ENCODE measurements at places on chromosomes 3 and 15.

DNA sequence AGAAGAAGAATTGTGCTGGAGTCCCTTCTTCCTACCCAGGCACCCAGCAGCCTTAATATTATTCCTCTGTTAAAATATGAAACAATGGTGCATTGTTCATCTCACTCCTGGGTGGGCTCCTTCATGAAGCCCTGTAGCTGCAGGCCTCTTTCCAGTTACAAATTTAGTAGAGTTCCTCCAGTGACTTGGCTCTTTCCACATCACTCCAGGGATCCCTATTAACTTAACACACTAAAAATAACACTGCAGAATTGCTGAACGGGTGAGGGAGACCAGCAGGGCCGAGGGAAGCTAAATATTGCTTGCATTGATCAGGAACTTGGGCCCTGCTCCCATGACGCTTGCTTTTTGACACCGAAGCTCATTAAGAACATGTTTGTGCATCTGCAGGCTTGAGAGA lies 142.3 kb downstream of the PDCD6IP start:
- DNase-seq = no peak

GRCh38 chr3:82143661-82144412 lies 382.4 kb upstream of the GBE1 start:
- no peak for DNase-seq

DNA sequence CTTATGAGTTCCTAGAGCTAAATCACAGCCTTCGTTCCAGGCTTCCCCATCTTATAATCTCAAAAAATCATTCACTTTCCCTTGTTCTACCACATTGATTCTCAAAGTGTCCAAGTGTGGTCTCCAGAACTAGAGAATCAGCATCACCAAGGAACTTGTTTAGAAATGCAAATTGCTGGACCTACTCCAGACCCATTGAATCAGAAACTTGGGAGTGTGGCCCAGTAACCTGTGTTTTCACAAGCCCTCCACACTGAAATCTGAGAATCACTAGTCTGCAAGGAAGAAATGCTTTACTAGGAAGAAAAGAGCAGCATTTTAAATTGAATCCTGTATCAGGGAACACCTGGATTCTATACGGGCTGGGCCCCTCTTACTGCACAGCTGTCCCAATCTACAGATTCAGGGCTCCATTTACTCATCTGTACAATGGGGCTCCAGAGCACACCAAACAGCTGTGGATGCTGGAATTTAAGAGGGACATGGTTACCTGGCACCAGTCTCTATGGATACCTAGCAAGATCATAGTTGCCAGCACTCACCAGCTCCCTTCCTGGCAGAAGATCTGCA lies 3.9 kb downstream of the MEGF11 start:
- no peak for DNase-seq

DNA sequence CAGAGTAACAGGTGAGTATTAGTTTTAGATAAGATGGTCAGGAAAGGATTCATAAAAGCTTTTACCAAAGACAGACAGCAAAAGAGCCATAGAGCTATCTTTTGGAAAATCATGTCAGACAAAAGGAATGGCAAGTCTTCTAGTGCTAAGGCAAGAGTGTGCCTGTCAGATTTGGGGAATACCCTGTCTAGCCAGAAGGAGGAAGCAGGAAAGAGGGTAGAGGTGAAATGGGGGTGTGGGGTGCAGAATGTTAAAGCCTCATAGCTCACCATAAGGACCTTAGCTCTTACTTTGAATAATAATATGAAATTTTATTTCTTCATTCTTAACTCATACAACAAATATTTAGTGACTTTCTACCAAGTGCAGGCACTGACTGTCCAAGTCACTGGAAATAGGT lies 512.1 kb upstream of the ROBO2 start:
- DNase-seq = no peak

GRCh38 chr3:43366885-43367284 lies 80.5 kb downstream of the SNRK start:
- DNase-seq = no peak

DNA sequence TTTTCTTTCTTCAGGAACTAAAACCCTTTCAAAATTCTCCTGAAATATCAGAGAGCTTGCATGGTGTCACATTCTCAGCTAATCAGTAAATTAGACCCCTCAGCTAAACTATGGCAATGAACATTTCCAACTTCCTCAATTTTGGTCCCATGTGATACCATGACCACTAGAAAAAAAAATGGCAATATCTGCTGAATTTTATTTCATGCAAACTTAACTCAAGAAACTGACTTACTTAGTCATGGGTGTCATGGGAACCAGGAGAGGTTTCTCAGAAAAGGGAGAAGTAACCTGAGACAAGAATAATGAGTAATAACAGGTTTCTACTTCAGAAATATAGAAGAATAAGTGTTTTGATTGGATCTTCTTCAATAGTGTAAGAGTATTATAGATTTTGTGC lies 784.6 kb upstream of the ALCAM start:
- no peak for DNase-seq

DNA sequence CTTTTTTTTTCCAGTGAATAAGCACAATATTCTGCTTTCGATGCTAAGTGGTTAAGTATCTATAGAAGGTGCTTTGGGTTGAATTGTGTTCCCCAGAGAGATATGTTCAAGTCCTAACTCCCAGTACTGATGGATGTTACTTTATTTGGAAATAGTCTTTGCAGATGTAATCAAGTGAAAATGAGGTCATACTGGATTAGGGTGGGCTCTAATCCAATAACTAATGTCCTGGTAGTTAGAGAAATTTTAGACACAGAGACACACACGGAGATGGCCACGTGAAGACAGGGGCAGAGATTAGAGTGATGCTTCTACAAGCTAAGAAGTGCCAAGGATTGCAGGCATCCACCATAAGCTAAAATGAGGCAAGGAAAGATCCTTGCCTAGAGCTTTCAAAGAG lies 662.3 kb downstream of the NAALADL2 start:
- DNase-seq = no peak

DNA sequence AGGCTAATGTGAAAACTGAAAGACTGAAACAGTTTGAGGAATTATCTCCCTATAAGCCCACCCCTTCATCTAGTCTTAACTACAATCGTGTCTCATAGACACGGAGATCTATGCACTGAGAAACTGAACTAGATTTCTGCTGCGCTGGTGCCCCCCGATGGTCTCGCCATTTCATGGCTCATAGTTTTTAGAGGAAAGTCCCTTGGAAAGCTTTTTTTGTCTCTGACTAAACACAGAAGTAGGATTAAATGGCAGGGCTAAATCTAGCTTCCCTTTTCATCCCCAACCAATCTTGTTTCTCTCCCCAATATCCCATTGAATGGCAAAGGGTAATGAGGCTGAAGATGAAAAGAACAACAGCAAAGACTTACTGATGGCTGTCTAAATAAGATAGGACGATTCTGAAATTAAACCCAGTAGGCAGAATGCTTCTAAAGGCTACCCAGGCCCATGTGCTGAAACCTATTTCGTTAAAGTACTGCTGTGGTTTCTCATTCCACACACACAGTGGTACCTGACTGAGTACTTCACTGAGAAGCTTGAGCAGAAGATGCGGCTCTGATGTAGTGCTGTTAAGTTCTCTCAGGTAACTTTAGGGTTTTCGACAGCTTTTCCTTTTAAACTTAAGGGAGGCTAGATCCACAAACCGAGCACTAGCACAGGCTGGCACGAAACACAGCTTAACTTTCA lies 142.7 kb downstream of the GADL1 start:
- DNase-seq = no peak

DNA sequence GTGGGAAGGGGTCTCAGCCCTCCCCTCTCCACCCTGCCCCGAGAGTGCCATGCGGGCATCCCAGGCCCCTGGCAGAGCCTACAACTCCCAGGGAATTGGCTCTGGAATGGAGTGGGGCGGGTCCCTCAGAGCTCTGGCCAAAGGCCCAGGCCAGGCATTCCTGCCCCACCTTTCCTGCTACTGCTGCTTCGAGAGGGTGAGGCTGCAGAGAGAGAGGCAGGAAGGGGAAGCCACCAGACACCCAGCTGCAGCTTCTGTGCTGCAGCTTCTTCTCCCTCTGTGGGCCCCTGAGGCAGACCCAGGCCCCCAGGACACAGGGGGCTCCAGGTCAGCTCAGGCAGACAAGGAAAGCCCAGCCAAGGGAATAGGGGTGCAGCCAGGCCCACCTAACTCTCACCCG lies 2.7 kb downstream of the ALS2CL start:
- DNase-seq = no peak

GRCh38 chr3:27202959-27203358 lies 166.2 kb downstream of the NEK10 start:
- DNase-seq = no peak

DNA sequence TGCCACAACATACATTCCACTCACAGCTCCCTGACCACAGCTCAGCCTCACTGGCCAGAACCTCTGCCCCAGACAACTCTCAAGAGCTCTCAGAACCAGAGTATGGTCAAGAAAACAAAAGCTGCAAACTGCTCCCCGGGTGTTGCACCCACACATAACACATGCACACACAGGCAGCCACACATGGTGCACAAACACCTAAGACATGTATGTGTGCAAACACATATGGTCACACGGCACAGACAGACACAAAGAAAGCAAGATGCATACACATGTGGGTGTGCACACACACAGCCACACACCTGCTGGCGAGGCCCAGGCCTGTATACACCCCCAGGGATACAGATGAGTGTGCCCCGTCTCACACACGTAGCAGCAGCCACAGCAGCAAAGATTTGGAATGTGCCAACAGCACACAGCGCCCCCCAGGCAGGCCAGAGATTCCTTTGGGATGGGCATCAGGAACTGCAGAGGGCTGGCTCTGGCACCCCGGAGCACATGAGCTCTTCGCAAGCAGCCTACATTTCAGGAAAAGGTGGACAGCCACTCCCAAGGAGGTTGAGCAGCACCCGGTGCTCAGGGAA lies 6.6 kb downstream of the KLF15 start:
- DNase-seq = no peak

DNA sequence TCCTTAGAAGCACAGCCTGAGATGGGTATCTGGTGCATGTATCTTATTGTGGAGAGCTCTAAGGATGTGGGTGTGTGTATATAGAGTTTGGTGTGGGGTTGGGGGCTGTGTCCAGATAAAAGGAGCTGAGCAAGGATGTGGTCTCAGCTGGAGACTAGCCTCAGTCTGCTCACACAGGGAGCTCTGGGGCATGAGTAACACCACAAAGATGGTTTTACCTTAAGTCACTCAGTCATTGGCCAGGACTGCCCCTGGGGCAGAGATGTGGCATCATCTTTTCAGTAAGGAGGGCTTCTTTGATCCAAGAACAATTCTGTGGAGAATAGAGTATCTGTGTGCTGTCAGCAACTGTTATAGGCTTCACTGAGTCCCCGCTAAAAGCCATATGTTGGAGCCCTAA lies 163.4 kb upstream of the NUDT16 start:
- no peak for DNase-seq

DNA sequence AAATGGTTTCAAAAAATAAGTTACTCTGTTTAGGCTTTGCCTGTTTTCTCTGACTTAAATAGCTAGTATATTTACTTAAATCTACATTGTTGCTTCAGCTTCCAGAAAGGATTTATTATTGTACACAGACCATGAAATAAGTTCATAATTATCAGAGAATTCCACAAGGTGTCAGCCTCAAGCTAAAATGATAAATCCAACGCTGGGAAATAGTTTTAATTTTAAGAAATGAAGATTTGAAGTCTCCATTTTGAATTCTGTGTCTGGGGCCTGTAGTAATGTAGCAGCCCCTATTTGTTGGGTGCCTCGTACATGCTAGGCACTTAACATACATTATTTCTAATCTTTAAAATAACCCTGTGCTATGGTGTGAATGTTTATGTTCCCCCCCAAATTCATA lies 92.6 kb upstream of the KCNMB2 start:
- no peak for DNase-seq

DNA sequence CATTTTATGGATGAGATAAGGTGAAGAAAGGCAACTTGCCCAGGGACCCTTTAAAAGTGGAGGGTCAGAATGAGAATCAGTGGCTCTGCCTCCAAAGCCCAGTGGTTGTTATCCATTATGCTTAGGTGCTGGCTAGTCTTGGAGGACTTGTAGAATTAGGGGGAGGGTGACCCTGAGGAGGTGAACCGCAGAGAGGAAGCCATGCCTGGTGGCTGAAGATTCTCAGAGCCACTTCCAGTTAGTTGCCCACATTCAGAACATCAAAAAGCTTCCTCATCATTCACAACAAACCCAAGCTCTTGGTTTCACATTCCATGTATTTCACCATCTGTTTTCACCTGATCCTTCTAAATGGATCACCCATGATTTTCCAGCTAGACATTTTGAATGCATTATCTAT lies 11.2 kb downstream of the EBLN2 start:
- DNase-seq = no peak

DNA sequence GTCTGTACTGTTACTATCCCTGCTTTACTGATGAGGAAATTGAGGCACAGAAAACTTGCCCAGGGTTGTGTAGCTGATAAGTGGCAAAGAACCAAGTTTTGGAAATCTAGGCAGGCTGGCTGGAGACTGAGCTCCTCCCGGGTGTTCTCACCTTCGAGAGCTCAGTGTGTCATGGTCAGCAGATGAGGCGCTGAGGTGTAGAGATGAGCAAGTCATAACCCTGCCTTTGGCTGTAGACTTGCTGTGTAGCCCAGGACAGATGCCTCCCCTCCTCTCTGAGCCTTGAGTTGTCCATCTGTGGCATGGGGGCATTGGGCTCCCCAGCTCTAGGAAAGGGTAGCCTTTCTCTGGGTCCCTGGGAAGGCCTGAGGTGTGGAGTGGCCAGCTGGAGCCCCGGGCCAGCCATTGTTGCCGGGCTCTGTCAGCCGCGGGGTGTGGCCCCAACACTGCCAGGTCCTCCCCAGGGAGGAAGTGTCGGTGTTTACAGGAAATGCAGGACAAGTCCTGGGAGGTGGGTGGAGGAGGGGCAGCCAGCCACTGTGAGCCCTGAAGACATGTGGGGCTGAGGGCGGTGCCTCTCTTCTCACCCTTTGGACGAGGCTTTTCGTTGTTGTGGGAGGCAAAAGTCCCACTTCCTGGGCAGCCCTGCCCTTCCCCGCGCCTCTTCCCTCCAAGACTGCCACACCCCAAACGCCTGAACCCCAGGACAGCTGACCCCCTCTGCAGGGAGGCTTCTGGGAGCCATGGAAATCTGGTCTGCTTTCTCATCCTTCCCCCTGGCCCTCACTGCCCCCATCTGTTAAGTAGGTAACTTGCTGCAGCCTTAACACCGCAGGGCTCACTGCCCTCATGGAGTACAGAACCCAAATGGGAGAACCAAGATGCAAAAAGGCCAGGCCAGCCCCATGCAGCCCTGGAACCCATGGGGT lies 29.1 kb downstream of the FGD5 start:
- peak; percentile 24 for DNase-seq

DNA sequence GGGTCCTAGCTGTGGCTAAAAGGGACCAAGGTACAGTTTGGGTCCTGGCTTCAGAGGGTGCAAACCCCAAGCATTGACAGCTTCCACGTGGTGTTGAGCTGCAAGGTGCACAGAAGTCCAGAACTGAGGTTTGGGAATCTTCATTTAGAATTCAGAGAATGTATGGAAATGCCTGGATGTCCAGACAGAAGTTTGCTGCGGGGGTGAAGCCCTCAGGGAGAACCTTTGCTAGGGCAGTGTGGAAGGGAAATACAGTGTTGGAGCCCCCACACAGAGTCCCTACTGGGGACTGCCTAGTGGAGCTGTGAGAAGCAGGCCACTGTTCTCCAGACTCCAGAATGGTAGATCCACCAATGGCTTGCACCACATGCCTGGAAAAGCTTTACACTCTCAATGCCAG lies 17.9 kb downstream of the RNF13 start:
- no peak for DNase-seq

GRCh38 chr3:139355891-139356290 lies 12.1 kb downstream of the MRPS22 start:
- no peak for DNase-seq

GRCh38 chr15:68431792-68432401 lies at the start of gene ITGA11:
Gene ITGA11 (minus strand): TSS chr15:68432163. CDS start chr15:68432066, 97 bp downstream.
- no peak for DNase-seq

GRCh38 chr3:196990601-196991007 lies 22.0 kb upstream of the PIGZ start:
- DNase-seq = no peak

Measured in germinal center (tissue), 1 donor.